ENCODE measurements at places on chromosomes 16 and 17. TPM values are rescaled to one million over a fixed set of nuclear protein-coding genes. Genes with fewer than 3 reads are reported as not detected.

GRCh38 chr17:78709119-78709681 is 72.9 kb downstream of the CYTH1 start:
- no peaks in the 10 kb centered on the region for H3K36me3 ChIP-seq
- H3K27ac ChIP-seq: no peak overlapping the region
- no peaks in the 10 kb centered on the region for H3K27me3 ChIP-seq
- no peak for DNase-seq

GRCh38 chr16:80459331-80459777 is 81.4 kb upstream of the DYNLRB2 start:
- H3K4me3 ChIP-seq: no peak overlapping the region
- H3K4me1 ChIP-seq: peaks cover 25% of the 10 kb centered on the region
- DNase-seq: no peak
- no peak overlapping the region for H3K27ac ChIP-seq
- no peaks in the 10 kb centered on the region for H3K36me3 ChIP-seq

The RAP1GAP2 gene
- 45.3 TPM for total RNA-seq

The TTYH2 gene
- total RNA-seq: 5.4 TPM

The MYH11 gene
- total RNA-seq: 0.19 TPM

The RANGRF gene
- 13.2 TPM for total RNA-seq

DNA sequence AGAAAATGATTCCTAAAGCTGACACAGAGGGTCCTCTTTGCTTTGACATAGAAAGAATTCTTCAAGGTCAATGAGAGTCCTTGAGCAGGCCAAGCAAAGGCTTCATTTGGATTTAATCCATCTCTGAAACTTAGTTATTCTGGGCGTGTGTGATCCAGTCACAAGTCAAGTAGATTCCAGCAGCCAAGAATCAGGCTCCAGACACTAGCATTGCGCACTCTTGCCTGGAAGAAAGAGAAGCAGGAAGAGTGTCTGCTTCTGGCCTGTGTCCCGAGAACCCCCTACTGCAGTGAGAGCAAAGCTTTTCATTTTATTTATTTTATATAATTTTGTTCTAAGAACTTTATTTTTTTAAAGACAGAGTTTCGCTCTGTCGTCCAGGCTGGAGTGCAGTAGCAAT is 88.2 kb upstream of the CACNG5 start:
- no peak overlapping the region for H3K27ac ChIP-seq
- H3K4me3 ChIP-seq: no peak overlapping the region
- H3K36me3 ChIP-seq: peaks cover 2% of the 10 kb centered on the region
- H3K4me1 ChIP-seq: no peaks in the 10 kb centered on the region

The SLC52A1 gene
- total RNA-seq: not detected

GRCh38 chr16:69672998-69673713 is 53.2 kb downstream of the NQO1 start:
- peak overlapping the region; percentile 10 for H3K27ac ChIP-seq
- H3K36me3 ChIP-seq: peaks cover 3% of the 10 kb centered on the region
- no peak overlapping the region for H3K4me3 ChIP-seq
- no peak for DNase-seq
- H3K4me1 ChIP-seq: peaks cover 47% of the 10 kb centered on the region

DNA sequence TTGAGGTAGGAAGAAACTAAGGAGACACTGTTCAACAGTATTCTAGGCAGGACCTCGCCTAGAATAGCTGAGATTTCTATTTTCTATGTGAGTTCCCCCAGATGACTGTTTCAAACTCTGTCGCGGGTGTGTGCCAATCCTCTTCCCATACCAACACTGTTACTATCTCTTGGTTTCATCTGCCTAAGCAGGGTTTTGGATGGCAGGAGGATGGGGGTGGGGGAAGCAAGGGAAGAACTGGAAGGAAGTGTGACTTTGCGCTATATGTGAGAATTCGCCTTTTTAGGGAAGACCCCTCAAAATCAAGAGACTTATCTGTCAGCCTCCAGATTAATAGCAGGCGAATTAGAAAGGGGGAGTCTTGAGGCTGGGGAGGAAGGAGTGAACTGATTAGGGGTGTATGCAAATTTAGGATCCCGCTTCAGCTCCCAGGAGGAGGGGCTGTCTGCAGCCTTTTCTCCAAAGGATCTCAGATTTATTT is 521 bp upstream of the G6PC3 start:
- H3K4me1 ChIP-seq: peaks cover 19% of the 10 kb centered on the region
- H3K27ac ChIP-seq: peak overlapping the region; percentile 100
- no peaks in the 10 kb centered on the region for H3K36me3 ChIP-seq
- H3K4me3 ChIP-seq: peak overlapping the region; percentile 89

The BAHCC1 gene
- total RNA-seq: 10.2 TPM

GRCh38 chr16:81457326-81458133 is 12.9 kb downstream of the CMIP start:
- peak overlapping the region; percentile 17 for H3K27ac ChIP-seq
- no peaks in the 10 kb centered on the region for H3K27me3 ChIP-seq
- H3K36me3 ChIP-seq: peaks cover 9% of the 10 kb centered on the region
- no peak overlapping the region for H3K4me3 ChIP-seq
- no peak for DNase-seq
- H3K4me1 ChIP-seq: peaks cover 15% of the 10 kb centered on the region

DNA sequence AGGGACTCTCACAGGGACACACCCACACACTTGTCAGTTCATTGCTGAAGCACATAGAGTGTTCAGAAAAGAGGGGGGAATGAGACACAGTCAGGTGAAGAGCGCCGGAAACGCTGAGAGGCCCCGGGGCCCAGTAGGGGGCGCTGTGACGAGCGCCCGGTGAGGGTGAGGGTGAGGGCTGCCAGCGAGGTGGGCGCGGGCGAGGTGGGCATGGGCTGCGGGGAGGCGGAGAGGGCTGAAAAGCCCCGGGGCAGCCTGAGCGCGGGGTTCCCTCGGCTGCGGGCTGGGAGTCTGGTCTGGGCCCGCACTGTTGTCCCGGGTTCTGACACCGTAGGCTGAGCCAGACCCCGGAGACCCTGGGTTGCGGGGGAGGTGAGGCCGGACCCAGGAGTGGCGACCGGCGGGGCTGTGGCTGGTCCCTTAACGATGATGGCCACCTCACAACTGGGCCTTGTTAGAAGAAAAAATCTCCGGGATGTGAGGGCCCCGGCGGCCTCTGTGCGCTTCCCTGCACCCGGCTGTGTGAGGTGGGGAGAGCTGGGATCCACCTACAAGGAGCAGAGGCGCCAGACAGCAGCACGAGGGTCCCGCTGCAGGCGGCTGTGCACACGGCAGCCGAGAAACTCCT is 91.4 kb downstream of the C16orf78 start:
- H3K36me3 ChIP-seq: no peaks in the 10 kb centered on the region
- no peak overlapping the region for H3K4me3 ChIP-seq
- no peak for DNase-seq
- H3K4me1 ChIP-seq: no peaks in the 10 kb centered on the region
- no peak overlapping the region for H3K27ac ChIP-seq
- no peaks in the 10 kb centered on the region for H3K27me3 ChIP-seq

The KRT37 gene
- not detected for total RNA-seq

DNA sequence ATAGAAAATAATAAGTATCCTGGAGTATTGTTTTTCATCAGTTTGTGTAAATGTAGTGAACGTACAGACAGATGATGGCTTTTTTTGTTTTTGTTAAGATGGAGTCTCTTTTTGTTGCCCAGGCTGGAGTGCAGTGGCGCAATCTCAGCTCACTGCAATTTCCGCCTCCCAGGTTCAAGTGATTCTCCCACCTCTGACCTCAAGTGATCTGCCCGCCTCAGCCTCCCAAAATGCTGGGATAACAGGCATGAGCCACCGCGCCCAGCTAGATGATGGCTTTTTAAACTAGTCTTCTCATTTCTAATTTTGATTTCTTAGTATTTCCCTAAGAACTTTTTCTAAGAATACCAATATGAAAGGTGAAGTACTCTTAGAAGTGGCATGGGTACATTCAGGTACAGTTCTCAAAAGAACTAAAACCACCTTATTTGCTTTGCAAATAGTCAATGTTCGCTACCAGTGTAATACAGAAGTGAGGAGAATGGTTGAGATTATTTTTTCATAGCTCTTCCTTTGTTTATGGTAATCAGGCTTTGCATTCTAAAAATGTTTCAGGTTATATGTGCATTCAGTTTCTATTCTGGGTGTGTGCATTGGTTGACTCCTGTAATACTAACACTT is 34.2 kb downstream of the TTC19 start:
- H3K4me3 ChIP-seq: no peak overlapping the region
- no peak overlapping the region for H3K27ac ChIP-seq
- no peaks in the 10 kb centered on the region for H3K27me3 ChIP-seq

DNA sequence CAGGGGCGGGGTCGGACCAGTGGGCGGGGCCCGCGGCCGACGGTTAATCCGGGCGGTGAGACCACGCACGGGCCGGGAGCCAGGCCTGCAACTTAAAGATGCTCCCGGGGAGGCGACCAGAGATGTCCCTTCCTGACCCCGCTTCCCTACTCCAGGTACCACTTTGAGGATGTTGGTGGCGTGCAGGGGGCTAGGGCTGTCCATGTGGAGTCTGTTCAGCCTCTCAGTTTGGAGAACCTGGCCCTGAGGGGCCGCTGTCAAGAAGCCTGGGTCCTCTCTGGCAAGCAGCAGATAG is 580 bp downstream of the RANGRF start:
- H3K4me3 ChIP-seq: peak overlapping the region; percentile 64
- no peak for DNase-seq
- peak overlapping the region; percentile 76 for H3K27ac ChIP-seq
- 0 out of 2 replicates have a peak, but pooled peaks cover 4% of the 10 kb centered on the region for H3K4me1 ChIP-seq

DNA sequence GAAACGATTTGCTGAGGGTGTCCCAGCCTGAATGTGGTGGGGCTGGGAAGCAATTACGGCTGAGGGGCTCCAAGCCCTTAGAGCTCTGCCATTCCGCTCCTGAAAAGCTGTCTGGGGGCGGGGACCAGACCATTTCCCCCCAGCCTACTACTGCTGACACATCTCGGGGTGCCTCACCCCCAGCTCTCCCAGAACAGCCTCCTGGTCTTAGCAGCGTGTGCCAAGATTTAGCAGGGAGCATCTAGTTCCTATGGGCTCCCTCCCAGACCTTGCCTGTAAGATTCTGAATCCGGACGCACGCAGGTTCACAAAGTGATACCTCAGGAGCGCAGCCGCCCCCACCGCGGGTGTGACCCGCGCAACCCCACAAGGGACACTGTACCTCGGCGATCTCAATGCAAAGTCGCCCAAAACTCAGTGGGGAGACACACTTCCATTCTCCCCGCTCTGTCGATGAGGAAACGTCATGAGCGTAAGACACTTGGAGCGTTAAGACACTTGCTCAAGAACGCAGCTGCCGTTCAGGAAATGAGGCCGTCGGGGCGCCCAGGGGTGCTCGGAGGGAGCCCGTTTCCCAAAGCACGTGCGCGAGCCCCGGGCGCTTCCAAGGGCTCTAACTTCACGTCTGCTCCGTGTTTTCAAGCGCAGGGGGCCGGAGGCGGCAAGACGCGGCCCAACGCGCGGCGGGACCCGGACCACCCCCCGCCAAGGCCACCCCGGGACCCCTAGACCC is 629 bp downstream of the GEMIN4 start:
- H3K4me3 ChIP-seq: peak overlapping the region; percentile 75
- peak overlapping the region; percentile 89 for H3K27ac ChIP-seq
- H3K27me3 ChIP-seq: no peaks in the 10 kb centered on the region
- H3K4me1 ChIP-seq: no peaks in the 10 kb centered on the region
- no peak for DNase-seq

The EVPL gene
- total RNA-seq: 0.46 TPM

- H3K4me1 ChIP-seq: no peaks in the 10 kb centered on the region
- DNase-seq: no peak
- no peaks in the 10 kb centered on the region for H3K27me3 ChIP-seq
- H3K4me3 ChIP-seq: no peak overlapping the region
Observed at GRCh38 chr16:89737341-89738071, 16.2 kb downstream of the ZNF276 start.

DNA sequence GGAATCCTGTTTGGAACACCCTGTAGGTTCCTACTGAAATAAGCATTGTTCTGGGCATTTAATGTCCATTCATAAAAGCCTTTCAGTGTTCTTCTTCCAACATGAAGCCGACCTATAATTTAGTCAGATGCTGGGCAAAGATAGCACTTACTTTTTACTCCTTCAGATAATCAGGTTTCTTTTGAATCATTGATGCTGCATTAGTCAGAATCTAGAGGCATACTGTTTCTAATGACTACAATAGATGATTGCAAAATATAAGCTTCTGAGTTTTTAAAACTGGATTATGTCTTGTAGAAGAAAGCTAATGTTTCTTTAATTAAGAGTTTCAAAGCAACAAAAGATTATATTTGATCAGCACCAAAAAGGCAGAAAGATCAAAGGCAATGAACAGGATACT is 16.0 kb downstream of the MMD start:
- H3K27me3 ChIP-seq: no peaks in the 10 kb centered on the region
- H3K27ac ChIP-seq: peak overlapping the region; percentile 53
- peaks cover 7% of the 10 kb centered on the region for H3K36me3 ChIP-seq

The NTN3 gene
- total RNA-seq: 0.39 TPM

DNA sequence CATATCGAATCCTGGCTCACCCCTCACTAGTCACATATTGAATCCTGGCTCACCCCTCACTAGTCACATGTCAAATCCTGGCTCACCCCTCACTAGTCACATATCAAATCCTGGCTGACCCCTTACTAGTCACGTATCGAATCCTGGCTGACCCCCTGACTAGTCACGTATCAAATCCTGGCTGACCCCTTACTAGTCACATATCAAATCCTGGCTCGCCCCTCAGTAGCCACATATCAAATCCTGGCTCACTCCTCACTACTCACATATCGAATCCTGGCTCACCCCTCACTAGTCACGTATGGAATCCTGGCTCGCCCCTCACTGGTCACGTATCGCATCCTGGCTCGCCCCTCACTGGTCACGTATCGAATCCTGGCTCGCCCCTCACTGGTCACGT is 156.7 kb upstream of the RPH3AL start:
- no peak overlapping the region for H3K4me3 ChIP-seq
- no peaks in the 10 kb centered on the region for H3K27me3 ChIP-seq
- no peak overlapping the region for H3K27ac ChIP-seq
- H3K36me3 ChIP-seq: no peaks in the 10 kb centered on the region
- H3K4me1 ChIP-seq: no peaks in the 10 kb centered on the region
- DNase-seq: no peak

DNA sequence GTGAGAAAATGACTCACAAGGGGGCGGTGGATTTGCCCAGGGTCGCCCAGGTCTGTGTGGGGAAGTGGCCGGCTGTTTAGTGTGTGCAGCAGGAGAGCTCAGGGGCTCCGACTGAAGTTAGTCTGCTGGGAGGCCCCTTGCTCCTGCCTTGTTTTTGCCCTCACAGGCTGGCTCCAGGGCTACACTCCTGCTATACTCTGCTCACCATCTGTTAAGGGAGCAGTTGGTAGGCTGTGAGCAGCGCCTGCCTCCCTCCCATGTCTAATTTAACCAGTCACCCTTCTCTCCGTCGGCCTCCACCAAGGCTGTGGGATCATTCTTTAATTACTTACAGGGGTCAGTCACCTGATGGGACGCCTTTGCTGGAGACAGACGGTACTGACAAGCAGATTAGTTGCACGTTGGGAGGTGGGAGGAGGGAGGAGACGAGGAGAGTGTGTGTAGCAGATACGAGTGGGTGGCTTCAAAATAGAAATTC is 35.5 kb downstream of the KSR1 start:
- no peak overlapping the region for H3K4me3 ChIP-seq
- H3K27me3 ChIP-seq: no peaks in the 10 kb centered on the region
- no peak for DNase-seq
- H3K27ac ChIP-seq: peak overlapping the region; percentile 31
- no peaks in the 10 kb centered on the region for H3K36me3 ChIP-seq

Measured in Caco-2 (cell line).